ENCODE measurements at places on chromosomes 13 and 19.
A peak's percentile ranks its signal among the peaks of the same experiment; 100 is the strongest.

DNA sequence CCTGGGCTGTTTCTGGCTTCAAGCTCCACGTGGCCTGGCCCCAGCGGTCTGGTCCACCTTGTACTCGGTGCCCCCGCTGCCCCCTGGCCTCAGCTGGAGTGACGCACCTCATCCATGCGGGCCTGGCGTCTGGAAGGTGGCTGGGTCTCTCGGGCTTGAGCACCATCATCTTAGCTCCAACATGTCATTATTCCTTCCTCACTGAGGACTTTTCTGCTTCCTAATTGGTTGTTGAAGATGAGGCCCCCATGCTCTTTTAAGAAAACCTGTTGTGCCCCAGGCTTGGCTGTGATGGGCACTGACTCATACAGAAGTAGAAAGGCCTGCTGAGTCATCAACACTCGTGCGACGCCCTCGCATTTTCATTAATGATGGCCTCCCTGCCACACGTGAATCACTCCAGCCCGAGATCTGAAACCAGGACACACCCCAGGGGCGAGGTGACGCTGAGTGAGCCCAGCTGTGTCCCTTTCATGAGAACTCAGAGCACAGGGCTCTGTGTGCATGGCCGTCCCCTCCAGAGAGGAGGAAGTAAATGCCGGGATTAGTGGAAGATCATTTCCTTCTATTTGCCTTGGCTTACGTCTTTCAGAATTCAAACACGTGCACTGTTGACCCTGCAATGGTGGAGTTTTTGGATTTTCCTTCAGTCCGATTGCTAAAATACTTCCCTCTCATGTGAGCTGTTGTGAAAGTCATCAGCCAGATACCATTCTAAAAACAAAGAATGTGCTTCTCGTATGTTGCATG, 14.0 kb upstream of the GJA3 start:
- DNase-seq: no peak

- no peak for DNase-seq
These were observed 13.1 kb downstream of the AP2A1 start for GRCh38 chr19:49779731-49780555.

GRCh38 chr13:42762917-42763316, 18.5 kb upstream of the FAM216B start:
- no peak for DNase-seq

DNA sequence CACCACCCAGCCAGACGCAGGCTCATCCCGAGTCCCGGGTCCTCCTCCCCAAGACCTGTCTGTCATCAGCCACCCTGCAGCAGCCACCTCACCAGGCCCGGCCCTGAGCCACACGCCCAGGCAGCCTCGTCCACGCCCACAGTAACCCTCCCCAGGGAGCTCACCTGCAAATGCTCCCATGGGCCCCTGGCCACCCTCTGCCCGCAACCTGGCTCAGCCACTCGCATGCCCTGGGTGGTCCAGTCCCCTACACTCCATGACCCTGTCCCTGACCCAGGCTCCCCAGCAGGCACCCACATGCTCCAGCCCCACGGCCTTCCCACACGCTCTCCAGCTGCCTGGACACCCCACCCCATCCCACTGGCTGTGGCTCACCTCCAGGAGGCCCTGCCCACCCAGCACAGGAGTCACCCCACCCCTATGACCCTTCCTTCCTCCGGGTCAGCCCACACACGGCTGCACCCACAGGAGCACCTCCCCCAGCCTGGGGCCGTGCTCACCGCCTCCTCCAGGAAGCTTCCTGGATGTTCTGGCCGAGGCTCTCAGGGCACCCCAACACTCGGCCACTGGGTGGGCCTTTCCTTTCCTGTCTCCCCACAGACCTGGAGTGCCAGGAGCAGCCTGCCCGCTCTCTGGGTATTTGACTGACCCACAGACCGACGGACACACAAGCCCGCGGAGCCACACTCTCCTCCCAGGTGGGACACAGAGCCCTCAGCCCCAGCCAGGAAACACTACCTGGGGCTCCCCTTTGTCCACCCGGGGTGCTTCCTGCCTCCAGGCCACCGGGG, 3.6 kb downstream of the TMEM259 start:
- DNase-seq: no peak

DNA sequence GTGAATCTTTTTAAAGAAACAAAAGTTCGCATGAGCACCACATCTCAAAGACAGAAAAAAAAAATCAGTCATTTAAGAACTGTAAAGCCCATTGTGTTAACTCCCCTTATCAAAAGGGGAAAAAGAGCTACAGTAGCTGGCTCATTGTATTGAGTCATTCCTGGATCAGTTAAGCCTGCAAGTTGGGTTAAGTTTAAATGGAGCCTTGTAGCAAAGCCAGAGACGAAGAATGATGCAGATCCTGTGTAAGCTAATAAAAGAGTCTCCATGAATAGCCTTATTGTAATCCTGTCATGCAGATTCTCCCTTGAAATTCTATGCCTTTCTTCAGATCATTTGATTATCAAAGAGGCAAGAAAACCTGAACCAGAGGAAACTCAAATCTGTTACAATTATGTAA, 83.8 kb downstream of the CRYL1 start:
- DNase-seq: no peak

GRCh38 chr13:50348371-50348770, 333.1 kb downstream of the KCNRG start:
- DNase-seq: no peak

GRCh38 chr13:21338156-21338555, 120.9 kb downstream of the ZDHHC20 start:
- no peak for DNase-seq

DNA sequence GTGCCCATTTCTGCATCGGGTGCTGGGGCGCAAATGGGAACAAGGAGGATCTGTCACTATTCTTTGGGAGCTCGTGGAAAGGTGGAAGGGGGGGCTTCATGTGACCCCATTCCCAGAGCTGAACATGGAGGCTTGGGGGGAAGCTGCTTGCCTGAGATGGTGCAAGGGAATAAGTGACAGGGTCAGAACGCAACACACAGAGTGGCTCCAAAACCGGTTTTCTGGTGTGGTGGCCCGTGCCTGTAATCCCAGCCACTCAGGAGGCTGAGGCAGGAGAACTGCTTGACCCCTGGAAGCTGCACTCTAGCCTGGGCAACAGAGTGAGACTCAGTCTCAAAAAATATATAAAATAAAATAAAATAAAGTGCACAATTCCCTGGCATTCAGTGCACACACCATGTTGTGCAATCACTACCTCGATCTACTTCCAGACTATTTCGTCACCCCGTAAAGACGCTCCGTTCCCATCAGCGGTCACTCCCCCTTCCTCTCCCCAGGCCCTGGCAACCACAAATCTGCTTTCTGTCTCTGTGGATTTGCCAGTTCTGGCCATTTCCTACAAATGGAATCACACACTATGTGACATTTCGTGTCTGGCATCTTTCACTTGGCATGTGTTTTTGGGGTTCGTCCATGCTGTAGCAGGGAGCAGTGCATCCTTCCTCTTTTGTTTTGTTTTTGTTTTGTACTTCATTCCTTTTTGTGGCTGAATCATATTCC, 18.2 kb upstream of the COMP start:
- peak; percentile 96 for DNase-seq

DNA sequence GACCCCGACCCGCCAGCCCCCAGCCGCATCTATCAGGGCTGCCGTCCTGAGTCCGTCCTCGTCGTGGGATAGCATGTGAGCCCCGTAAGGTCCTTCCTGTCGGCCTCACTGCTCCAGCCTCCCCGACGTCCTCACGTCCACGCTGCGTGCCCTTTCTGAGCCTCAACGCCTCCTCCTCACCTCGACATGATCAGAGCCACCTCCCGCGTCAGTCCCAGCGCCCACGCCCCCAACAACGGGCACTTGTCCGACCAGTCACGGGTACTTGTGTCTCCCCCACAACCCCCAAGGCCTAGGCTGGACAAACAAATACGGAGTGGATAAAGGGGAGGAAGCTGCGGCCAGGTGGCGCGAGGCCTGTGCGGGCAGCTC, 665 bp downstream of the ZNF497 start:
- DNase-seq: no peak

GRCh38 chr13:90272356-90272755, 1075.1 kb upstream of the MIR17HG start:
- no peak for DNase-seq

DNA sequence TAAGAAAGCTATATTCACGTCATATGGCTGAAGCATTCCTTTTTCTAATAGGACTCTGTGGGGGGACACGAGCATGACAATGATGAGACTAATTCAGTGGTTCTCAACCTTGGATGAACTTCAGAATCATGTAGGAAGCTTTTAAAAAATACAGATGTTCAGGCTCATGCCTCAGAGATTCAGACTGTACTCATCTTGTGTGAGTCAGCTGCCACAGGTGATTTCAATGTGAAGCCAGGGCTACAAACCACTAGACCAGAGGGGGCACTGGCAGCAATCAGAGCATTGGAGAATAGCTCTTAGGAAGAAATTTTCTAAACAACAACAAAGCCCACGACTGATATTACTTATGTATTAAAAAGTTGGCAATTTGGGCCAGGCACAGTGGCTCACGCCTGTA, 91.7 kb downstream of the SERP2 start:
- DNase-seq: no peak

DNA sequence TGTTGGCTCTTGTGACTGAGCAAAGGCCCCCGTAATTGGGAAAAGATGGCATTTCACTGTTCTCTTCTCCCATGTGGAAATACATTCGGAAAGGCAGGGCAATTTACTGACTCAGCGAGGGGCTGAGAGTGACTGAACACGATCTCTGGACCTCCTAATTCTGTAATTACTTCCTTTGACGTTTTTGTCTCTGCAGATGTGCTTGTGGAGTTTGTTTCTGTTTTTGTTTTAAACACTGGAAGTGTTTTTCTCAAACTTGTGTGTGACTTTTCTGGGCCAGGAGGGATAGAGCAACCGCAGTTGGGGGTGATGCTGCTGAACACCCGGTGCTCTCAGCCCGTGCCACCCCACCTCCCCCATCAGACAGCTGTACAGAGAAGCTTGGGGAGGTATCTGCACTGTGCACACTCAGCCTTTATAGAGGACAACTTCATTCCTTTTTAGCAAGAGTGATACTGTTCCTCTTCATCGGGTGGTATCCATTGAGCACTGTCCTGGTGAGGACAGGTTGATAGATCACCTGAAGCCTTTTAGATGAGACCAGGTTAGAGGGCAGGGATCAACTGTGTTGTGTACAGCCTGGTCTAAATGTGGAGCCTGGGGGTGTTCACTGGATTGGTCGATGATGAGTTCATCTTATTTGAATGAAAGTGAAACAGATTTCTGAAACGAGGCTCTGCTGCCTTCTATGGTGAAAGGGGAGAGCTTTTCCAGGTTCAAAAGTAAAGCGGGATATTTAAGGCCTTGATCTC, 117.4 kb downstream of the ESD start:
- DNase-seq: no peak

- no peak for DNase-seq
These were observed 10.4 kb downstream of the CTU1 start for GRCh38 chr19:51097796-51098195.

DNA sequence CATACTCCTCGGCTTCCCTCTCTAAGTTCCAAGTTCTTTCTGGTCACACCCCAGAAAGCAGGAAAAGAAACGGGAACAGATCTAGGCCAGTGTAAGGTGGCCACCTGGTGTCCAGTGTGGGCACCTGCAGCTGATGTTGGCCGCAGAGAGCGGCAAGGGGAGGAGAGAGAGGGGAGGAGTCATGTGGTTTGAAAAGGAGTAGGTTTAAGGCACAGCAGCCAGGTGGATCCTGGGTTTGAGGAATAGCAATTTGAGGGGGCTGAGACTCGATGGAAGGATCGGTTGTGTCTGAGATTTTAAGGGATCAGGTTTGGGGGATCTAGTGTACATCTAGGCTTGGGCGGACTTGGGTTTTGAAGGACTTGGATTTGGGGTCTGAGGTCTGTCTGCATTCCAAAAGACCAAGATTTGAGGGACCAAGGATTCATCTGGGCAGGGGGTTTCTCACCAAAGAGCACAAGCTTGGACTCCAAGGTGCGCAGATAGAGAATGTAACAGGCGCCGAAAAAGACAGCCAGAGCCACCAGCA, 1.2 kb downstream of the RABAC1 start:
- no peak for DNase-seq

GRCh38 chr13:74026753-74027152, 107.5 kb downstream of the KLF12 start:
- DNase-seq: no peak

- no peak for DNase-seq
These were observed 125.0 kb downstream of the HS6ST3 start for GRCh38 chr13:96214824-96215445.

DNA sequence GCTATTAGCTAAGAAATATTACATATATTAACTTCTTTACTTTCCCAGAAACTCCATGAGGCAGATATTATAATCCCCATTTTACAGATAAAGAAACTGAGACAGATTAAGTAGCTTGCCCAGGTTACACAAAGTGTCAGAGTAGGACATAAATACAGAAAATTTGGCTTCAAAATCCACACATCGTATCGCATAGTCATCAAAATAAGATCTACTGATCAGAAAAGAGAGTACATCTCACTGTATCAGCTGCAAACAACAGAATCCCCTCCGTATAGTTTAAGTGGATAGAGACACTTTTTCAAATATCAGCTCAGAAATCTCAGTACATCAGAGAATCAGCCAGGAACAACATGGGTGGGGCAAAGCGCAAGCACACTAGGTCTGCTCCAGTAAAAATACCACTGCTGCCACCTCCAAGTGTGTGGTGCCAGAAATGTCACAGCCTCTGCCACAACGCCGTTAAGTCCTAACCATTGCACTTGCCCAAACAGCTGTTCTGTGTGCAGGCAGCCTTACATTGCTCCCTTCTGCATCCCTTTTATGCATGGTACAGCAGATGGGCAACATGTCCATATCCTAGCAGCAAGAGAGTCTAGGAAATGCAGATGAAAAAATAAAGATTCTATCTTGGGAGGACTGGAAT, 204.8 kb downstream of the KLF12 start:
- no peak for DNase-seq

DNA sequence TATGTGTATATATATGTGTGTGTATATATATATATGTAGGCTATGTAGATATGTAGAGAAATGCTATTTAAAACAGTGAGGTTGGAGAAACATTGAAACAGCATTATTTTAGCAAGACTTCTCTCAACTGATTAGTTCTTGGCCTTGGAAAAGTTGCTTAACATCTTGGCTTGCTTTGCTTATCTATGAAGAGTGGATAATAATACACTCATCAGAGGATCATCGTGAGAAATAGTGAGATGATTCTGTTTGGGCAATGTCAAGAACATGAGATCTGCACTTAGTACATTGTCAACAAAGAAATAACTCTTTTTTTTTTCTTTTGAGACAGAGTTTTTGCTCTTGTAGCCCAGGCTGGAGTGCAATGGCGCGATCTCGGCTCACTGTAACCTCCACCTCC, 128.3 kb downstream of the KLF5 start:
- no peak for DNase-seq

DNA sequence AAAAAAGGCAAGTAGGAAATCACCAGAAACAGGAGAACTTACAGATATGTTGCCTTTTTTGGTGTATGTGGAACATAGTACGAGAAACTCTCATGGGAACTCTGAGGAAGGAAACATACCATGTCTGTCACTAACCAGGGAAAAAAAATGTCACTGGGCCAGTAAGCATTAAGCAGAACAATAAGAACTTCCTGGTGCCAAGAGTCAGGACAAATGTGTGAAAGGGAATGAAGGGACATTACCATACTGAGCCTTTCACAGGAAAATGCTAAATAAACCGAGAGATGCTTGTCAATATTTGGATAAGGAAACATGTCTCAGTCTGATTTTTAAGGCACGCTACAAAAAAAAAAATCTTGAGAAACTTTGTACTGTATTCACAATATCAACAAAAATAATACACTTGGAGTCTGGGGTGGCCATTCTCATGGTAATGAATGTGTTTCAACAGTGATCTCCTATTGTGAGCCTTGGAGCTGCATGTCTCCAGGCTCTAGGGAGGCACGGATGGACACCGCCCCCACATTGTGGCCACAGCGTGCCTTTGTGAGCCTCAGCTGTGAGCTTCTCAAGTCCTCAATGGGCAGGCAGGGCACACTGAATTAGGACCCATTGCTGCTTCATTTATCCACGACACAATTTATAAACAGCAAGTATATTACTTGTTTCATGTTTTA, 113.0 kb upstream of the ARGLU1 start:
- no peak for DNase-seq
